ENCODE measurements at places on chromosomes 3 and 15. TPM values are rescaled to one million over a fixed set of nuclear protein-coding genes. Genes with fewer than 3 reads are reported as not detected.

ELL3 gene
- 7.7 TPM for total RNA-seq

TYRO3 gene
- total RNA-seq: 5.2 TPM

CCR8 gene
- total RNA-seq: not detected

- H3K4me1 ChIP-seq: no peaks in the 10 kb centered on the region
- peak within 1 kb of the TSS; percentile 94 for H3K27ac ChIP-seq
- peak; percentile 95 for DNase-seq
- H3K4me3 ChIP-seq: peak within 1 kb of the TSS; percentile 73
- H3K36me3 ChIP-seq: no peaks in the 10 kb centered on the region
Measured at GRCh38 chr15:52679232-52680040, at the start of gene ATOSA. Gene ATOSA, minus strand, starts transcription at chr15:52679388. Its CDS starts 1,367 bp downstream, at chr15:52678021.

DNA sequence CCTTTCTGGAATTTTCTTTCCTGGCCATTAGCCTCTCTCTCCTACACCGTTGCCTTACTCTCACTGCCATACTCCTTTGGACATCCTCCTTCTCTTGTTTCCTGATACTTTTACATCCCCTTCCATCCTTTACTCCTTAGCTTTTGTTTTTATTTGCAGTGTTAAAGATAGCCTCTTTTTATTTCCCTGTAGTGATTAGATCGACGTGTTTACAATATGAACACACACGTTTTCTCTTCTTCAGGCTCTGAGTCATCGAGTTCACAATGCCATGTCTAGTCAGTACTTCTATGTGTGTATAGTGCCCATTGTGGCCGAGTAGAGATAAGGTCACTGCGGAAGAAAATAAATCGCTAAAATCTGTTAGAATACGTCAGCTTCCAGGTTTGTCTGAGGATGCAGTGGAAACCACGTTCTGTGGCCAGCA, 208.5 kb downstream of the LPP start:
- H3K27ac ChIP-seq: peak overlapping the region; percentile 14
- no peaks in the 10 kb centered on the region for H3K36me3 ChIP-seq

DNA sequence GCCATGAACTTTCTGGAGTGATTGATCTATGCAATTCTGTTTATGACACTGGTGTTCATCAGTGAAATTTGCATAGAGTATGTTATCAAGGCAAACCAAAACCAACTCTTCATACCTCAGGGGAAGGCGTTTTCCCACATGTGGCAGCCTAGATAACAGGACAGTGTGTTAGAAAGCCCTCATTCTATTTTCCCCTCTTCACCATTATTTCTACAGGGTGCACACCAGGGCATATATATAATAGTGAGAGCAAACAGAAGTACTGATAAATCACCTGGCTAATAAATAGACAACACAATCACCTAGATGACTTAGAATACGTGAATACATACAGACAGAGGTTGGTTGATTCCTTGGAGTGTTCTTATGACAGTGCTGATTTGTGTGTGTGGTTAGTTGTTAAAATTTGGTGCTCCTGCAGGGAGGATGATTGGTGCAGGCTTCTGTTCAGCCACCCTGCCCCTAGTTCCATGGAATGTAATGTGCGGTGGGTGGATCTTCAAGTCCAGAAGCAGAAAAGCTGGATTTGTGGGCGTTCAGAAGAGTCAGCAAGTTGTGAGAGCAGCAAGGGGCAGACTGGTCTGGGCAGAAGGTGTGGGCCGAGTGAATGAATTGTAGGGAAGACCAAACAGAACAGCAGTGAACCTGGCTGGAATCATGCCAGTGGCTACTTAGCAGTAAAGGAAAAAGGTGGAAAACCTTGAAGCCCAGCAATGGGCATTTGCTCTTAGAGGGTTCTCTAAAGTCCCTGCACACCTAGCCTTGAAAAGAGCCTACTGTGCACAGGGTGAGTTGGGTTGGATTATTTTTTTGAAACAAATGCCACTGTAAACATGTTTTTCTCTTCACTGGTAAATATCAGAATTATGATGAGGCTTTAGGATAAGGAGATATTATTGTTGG, 11.7 kb upstream of the RARRES1 start:
- H3K27ac ChIP-seq: no peak overlapping the region
- H3K4me1 ChIP-seq: no peaks in the 10 kb centered on the region
- no peaks in the 10 kb centered on the region for H3K27me3 ChIP-seq
- no peak overlapping the region for H3K4me3 ChIP-seq
- H3K36me3 ChIP-seq: no peaks in the 10 kb centered on the region

- no peaks in the 10 kb centered on the region for H3K36me3 ChIP-seq
- no peak overlapping the region for H3K4me3 ChIP-seq
- DNase-seq: no peak
- no peak overlapping the region for H3K27ac ChIP-seq
Measured at GRCh38 chr15:94238539-94239118, 7.3 kb downstream of the MCTP2 start.

GRCh38 chr3:14227856-14228255, 49.2 kb downstream of the LSM3 start:
- H3K27me3 ChIP-seq: no peaks in the 10 kb centered on the region
- no peak overlapping the region for H3K4me3 ChIP-seq
- no peaks in the 10 kb centered on the region for H3K36me3 ChIP-seq

DNA sequence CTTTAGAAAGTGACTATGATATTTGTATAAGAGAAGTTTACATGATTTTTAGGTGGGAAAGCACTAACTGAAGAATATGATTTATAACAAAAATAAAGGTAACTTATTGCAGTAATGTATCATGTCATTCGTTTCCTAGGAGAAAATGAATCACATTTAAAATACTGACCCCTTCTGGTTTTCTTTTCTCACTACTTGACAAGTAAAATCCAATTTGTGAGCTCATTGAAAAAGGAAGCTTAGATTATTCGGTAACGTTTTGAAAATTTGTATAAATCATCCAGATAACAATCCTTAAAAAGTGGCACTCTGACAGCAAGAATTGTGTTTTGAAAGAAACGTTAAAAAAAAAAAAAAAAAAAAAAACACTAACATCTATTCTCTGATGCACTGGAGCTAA, 39.0 kb downstream of the NSUN3 start:
- H3K4me1 ChIP-seq: no peaks in the 10 kb centered on the region
- H3K4me3 ChIP-seq: no peak overlapping the region
- no peak overlapping the region for H3K27ac ChIP-seq
- H3K36me3 ChIP-seq: no peaks in the 10 kb centered on the region

- no peaks in the 10 kb centered on the region for H3K27me3 ChIP-seq
- no peaks in the 10 kb centered on the region for H3K36me3 ChIP-seq
- H3K4me1 ChIP-seq: no peaks in the 10 kb centered on the region
- H3K4me3 ChIP-seq: no peak overlapping the region
Measured at GRCh38 chr3:14459787-14460186, 57.4 kb downstream of the SLC6A6 start.

- DNase-seq: no peak
- no peak overlapping the region for H3K4me3 ChIP-seq
- no peak overlapping the region for H3K27ac ChIP-seq
- H3K4me1 ChIP-seq: no peaks in the 10 kb centered on the region
Measured at GRCh38 chr3:53180305-53181023, 19.5 kb downstream of the PRKCD start.

GRCh38 chr3:11288021-11288491, 15.9 kb downstream of the ATG7 start:
- H3K4me3 ChIP-seq: no peak overlapping the region
- no peak overlapping the region for H3K27ac ChIP-seq
- DNase-seq: peak; percentile 12
- no peaks in the 10 kb centered on the region for H3K27me3 ChIP-seq

DNA sequence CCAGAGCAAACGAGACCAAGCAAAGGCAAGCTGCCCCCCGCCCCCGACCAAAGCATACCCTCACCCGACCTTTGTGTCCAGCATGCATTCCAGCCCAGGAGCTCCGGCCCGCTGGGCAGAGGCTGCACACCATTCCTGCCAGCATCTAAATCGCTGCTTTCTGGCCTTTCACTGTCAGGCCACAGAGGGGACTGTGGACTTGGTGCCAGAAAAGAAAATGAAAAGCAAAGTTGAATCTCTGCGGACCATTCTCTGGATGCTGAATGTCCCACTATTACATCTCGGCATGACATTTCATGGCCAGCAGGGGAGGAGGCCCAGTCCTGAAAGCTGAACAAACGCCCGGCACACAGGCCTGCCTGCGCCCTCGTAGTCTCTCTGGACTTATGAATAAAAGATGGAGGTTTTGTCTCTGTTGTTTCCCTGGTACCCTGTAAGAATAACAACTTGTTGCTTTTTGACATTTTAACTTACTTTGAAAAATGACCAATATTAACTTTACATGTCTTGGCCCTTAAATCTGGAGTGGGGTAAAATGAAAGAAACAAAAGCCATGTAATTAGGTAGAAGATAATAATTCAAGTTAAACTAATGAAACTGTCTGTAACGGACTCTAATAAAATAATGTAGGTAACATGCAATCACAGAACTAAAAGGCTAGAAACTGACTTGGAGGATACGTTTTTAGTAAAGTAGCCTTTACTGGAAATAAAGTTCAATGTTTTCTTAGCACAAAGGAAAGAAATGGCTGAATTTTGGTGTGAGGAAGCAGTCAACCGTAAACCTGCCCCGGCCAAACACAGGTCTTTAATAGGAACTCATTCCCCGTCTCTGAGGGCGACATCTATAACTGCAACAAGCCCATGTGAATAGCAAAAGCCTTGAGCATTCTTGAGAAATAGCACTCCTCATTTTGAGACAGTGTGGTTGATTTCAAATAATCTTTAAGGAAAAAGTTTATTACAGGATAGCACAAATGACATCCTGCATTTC, 12.7 kb downstream of the IL17RD start:
- H3K36me3 ChIP-seq: no peaks in the 10 kb centered on the region
- H3K27me3 ChIP-seq: no peaks in the 10 kb centered on the region
- DNase-seq: no peak
- no peaks in the 10 kb centered on the region for H3K4me1 ChIP-seq

DNA sequence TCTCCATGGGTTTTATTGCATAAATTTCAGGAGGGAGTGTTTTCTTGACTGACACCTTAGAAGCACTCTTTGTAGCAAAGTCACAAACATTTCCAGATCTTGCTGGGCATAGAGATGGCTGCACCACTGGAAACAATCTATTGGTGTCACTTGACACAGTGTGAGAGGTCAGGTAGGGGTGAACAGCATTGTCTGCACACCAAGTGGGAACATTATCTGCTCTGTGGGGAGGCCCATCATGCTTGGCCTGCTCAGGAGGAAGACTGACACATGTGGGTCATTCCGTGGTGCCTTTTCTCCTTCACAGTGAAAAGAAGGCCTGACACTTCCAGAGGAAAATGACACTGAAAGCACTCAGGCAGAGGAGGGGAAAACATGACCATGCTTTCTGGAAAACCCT, 149.9 kb upstream of the GALNT15 start:
- H3K4me3 ChIP-seq: no peak overlapping the region
- H3K36me3 ChIP-seq: no peaks in the 10 kb centered on the region
- no peaks in the 10 kb centered on the region for H3K27me3 ChIP-seq
- no peak for DNase-seq
- no peak overlapping the region for H3K27ac ChIP-seq

- no peaks in the 10 kb centered on the region for H3K27me3 ChIP-seq
- H3K4me1 ChIP-seq: no peaks in the 10 kb centered on the region
- no peak overlapping the region for H3K27ac ChIP-seq
- H3K36me3 ChIP-seq: no peaks in the 10 kb centered on the region
- DNase-seq: no peak
Measured at GRCh38 chr15:75028991-75029377, 5.6 kb downstream of the PPCDC start.

DNA sequence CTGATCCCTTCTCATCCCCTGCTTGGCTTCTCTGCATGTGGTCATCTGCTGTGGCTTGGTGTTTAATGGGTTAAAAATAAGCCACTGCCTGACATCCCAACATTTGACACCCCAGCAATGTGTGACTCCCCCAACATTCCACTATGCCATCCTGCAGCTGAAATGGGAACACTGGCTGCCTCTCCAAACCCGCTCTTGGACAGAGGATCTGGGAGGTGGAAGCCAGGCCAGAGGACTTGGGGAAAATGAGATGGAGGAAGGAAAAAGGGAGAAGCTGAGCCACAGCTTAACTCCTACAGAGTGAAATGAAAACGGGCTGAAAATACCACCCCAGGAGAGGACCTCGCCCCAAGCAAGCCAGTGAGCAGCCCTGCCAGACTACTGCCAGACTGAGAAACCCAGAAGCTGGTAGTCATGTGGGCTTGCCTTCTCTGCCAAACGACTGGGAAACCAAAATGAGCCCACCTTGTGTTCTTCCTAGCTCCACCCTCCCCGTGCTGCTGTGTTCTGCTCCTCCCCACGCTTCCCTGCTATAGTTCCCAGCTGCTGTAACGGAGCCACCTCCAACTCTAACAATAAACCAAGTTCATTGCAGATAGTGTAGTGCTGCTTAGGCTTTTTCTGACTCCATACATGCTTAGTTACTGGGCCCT, 13.7 kb downstream of the MAP1A start:
- H3K4me3 ChIP-seq: no peak overlapping the region
- H3K27ac ChIP-seq: no peak overlapping the region
- no peak for DNase-seq
- no peaks in the 10 kb centered on the region for H3K36me3 ChIP-seq
- H3K4me1 ChIP-seq: no peaks in the 10 kb centered on the region
- no peaks in the 10 kb centered on the region for H3K27me3 ChIP-seq

DNA sequence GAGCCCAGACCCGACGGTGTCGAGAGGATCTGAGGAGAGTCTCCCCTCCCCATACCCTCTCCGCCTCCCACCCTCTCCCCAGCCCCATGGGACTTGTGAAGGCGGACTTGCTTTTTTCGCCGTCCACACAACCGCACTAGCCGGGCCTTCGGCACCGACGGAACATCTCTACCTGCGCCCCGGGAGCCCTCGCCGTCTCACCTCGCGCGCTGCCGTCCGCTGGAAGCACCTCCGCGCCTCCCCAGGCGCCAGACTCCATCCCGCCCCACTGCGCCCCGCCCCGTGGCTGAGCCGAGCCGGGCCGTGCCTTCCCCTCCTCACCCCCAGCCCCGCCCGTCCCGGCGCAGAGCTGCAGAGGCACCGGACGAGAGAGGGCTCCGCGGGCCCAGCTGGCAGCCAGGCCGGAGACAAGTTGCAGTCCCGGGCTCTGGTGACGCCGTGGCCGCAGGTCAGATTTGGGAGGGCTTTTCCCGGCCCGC, at the start of the genes DUOX1 and DUOXA1:
DUOX1 (plus strand) TSS at position 344 of the 479 bp plus-strand sequence. CDS start 1,973 bp downstream, outside the sequence.
DUOXA1 (minus strand) TSS at position 229 of the 479 bp plus-strand sequence. CDS start 6,865 bp downstream, outside the sequence.
- no peaks in the 10 kb centered on the region for H3K27me3 ChIP-seq
- no peaks in the 10 kb centered on the region for H3K36me3 ChIP-seq
- H3K4me1 ChIP-seq: no peaks in the 10 kb centered on the region
- H3K4me3 ChIP-seq: peak within 1 kb of the TSS; percentile 37

- H3K36me3 ChIP-seq: no peaks in the 10 kb centered on the region
- no peaks in the 10 kb centered on the region for H3K27me3 ChIP-seq
- no peaks in the 10 kb centered on the region for H3K4me1 ChIP-seq
- H3K4me3 ChIP-seq: peak overlapping the region; percentile 37
Measured at GRCh38 chr3:141659821-141660613, 78.1 kb upstream of the RNF7 start.

DNA sequence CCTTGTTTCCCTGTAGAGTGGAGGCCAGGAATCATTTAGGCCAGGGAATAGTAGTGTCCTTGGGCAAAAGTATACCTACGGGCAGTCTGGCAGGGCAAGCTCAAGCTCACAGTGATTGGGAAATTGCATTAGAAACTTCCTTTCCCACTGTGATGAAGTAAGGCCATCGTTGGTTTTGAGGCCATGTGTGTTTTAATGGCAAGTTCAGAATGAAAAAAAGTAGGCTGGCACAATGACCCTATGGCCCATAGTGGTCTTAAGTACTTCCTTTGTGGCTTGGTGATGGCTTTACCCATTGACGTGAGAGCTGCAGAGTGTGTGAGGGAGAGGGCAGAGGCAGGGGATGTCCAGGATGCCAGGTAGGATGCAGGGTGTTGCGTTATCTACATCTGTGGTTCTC, 28.8 kb downstream of the LIMD1 start:
- no peaks in the 10 kb centered on the region for H3K27me3 ChIP-seq
- no peaks in the 10 kb centered on the region for H3K36me3 ChIP-seq

Measured in prostate gland (tissue), 2 donors.